ENCODE measurements at places on chromosomes 7 and 10. TPM values are rescaled to one million over a fixed set of nuclear protein-coding genes. Genes with fewer than 3 reads are reported as not detected.

DNA sequence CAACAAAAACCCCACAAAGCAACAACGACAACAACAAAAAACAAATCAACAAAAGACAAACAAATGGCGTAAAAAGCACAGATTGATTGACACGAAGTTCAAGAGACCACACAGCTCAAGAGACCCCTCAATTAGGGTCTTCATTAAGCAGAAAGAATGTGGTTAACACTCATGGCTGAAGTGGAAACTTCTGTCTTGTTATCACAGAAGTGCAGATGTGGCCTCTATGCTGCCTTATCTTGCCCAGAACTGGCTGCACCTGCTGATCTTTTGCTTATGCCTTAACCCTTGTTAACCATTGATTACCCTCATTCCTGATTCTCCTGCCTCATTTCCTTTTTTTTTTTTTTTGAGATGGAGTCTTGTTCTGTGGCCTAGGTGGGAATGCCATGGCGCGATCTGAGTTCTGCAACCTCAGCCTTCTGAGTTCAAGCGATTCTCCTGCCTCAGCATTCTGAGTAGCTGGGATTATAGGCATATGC is 3.5 kb upstream of the DAGLB start:
- H3K27ac ChIP-seq, result no peak overlapping the region
- H3K4me1 ChIP-seq, result peaks cover 9% of the 10 kb centered on the region
- H3K36me3 ChIP-seq, result no peaks in the 10 kb centered on the region
- H3K4me3 ChIP-seq, result no peak overlapping the region
- DNase-seq, result no peak

DNA sequence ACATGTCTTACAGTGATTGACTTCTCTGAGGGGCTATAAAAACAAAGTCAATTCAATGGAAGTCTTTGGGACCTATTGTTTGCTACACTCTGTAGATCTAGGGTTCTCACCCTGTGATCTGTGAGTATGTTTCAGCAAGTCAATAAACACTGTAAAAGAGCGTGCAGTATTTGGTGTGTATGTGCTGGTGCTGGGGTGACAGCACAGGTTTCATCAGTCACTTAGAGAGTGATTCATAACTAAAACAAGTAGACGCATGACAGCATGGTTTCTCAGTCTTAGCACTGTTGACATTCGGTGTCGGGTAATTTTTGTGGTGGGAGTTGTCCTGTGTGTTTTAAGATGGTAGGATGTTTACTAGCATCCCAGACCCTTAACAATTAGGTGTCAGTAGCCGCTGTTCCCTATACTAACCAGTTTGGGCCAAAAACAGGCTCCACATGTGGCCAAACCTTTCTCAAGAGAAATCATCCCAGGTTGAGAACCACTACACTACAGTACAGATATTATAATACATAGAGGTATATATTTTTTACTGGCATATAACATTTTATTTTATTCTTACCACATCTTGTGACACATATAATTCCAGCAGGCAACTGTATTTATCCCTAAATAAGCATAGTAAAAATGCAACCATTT is 411.8 kb downstream of the ARL4A start:
- no peaks in the 10 kb centered on the region for H3K27me3 ChIP-seq
- no peaks in the 10 kb centered on the region for H3K36me3 ChIP-seq
- H3K4me1 ChIP-seq, result no peaks in the 10 kb centered on the region
- no peak overlapping the region for H3K4me3 ChIP-seq
- no peak for DNase-seq

GRCh38 chr10:29851241-29851640 is 208.1 kb downstream of the JCAD start:
- H3K4me3 ChIP-seq, result no peak overlapping the region
- peaks cover 14% of the 10 kb centered on the region for H3K4me1 ChIP-seq
- H3K36me3 ChIP-seq, result no peaks in the 10 kb centered on the region
- H3K27me3 ChIP-seq, result no peaks in the 10 kb centered on the region

- DNase-seq, result no peak
- no peaks in the 10 kb centered on the region for H3K4me1 ChIP-seq
- H3K36me3 ChIP-seq, result no peaks in the 10 kb centered on the region
- H3K4me3 ChIP-seq, result no peak overlapping the region
Observed at GRCh38 chr10:90213346-90213745, 512.0 kb downstream of the KIF20B start.

DNA sequence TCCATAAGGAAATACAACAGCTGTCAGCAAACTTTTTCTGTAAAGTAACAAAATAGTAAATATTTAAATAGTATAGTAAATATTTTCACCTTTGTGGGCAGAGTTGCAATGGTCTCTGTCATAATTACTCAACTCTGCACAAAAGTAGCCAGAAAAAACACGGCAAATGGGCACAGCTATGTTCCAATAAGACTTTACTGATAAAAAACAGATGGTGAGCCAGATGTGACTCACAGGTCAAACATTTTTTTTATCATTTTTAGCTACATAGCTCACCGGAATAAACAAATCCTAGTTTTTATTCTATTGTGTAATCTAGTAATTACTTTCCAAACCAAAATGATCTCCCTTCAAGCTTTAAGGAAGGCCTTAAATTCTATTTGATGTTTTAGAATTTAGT is 55.3 kb downstream of the NCAPG2 start:
- no peak for DNase-seq
- H3K27me3 ChIP-seq, result no peaks in the 10 kb centered on the region
- H3K27ac ChIP-seq, result no peak overlapping the region
- no peak overlapping the region for H3K4me3 ChIP-seq

DNA sequence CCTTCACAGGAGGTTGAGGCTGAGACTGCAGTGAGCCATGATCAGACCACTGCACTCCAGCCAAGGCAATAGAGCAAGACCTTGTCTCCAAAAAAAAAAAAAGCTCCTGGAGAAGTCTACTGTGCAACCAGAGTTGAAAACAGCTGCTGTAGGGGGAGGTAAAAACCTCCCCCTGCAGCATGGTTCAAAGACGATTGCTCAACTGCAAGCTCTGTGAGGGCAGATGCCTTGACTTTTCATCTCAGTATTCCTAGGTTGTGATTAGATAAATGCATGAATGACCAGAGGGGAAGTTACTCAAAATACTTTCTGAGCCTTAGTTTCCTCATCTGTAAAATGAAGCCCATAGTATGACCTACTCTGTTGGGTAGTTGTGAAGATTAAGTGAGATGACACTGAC is 25.0 kb upstream of the PPA1 start:
- DNase-seq, result no peak
- no peaks in the 10 kb centered on the region for H3K36me3 ChIP-seq
- H3K27me3 ChIP-seq, result no peaks in the 10 kb centered on the region
- no peak overlapping the region for H3K27ac ChIP-seq

GRCh38 chr10:37754538-37755323 is 102.7 kb downstream of the ZNF248 start:
- no peaks in the 10 kb centered on the region for H3K36me3 ChIP-seq
- no peak for DNase-seq
- H3K4me1 ChIP-seq, result no peaks in the 10 kb centered on the region
- no peak overlapping the region for H3K4me3 ChIP-seq
- H3K27me3 ChIP-seq, result no peaks in the 10 kb centered on the region
- H3K27ac ChIP-seq, result no peak overlapping the region

GRCh38 chr10:48477616-48478015 is 127.3 kb downstream of the ARHGAP22 start:
- no peaks in the 10 kb centered on the region for H3K36me3 ChIP-seq
- H3K4me1 ChIP-seq, result no peaks in the 10 kb centered on the region
- H3K4me3 ChIP-seq, result no peak overlapping the region
- H3K27me3 ChIP-seq, result no peaks in the 10 kb centered on the region

CRHR2 gene
- total RNA-seq, result not detected

PLCE1 gene
- 8.9 TPM for total RNA-seq

GRCh38 chr7:93044147-93044810 is 73.5 kb downstream of the SAMD9 start:
- no peak overlapping the region for H3K4me3 ChIP-seq
- no peaks in the 10 kb centered on the region for H3K4me1 ChIP-seq
- no peak overlapping the region for H3K27ac ChIP-seq
- H3K27me3 ChIP-seq, result no peaks in the 10 kb centered on the region
- no peaks in the 10 kb centered on the region for H3K36me3 ChIP-seq
- no peak for DNase-seq

DNA sequence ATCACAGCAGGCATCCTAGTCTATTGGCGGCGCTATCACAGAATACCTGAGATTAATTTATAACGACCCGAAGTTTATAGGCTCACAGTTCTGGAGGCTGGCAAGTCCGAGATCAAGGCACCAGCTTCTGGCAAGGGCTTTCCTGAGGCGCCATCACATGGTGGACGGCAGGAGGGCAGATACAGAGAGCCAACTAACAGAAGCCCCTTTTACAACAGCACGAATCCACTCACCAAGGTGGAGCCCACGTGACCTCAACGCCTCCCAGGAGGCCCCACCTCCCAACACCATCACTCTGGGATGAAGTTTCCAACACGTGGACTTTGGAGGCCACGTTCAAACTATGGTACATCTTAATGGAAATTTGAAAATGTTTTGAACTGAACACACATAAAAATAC is 255.3 kb downstream of the ELFN1 start:
- no peak overlapping the region for H3K4me3 ChIP-seq
- H3K4me1 ChIP-seq, result no peaks in the 10 kb centered on the region
- no peaks in the 10 kb centered on the region for H3K27me3 ChIP-seq

SH2B2 gene
- total RNA-seq, result 3.3 TPM

GRCh38 chr7:134636008-134636449 is 10.6 kb upstream of the BPGM start:
- no peak overlapping the region for H3K27ac ChIP-seq
- no peaks in the 10 kb centered on the region for H3K36me3 ChIP-seq
- DNase-seq, result peak; percentile 46
- no peak overlapping the region for H3K4me3 ChIP-seq
- H3K27me3 ChIP-seq, result no peaks in the 10 kb centered on the region

LRGUK gene
- 10.4 TPM for total RNA-seq

GRCh38 chr7:133843341-133843740 is 283.8 kb upstream of the LRGUK start:
- H3K27ac ChIP-seq, result no peak overlapping the region
- DNase-seq, result no peak
- H3K4me1 ChIP-seq, result no peaks in the 10 kb centered on the region
- no peaks in the 10 kb centered on the region for H3K36me3 ChIP-seq

- no peak overlapping the region for H3K27ac ChIP-seq
- no peaks in the 10 kb centered on the region for H3K36me3 ChIP-seq
- H3K4me3 ChIP-seq, result no peak overlapping the region
- no peaks in the 10 kb centered on the region for H3K27me3 ChIP-seq
- DNase-seq, result no peak
Observed at GRCh38 chr10:97153270-97153850, 32.4 kb downstream of the SLIT1 start.

- H3K27ac ChIP-seq, result no peak overlapping the region
- H3K27me3 ChIP-seq, result no peaks in the 10 kb centered on the region
- DNase-seq, result peak; percentile 25
- peaks cover 30% of the 10 kb centered on the region for H3K4me1 ChIP-seq
Observed at GRCh38 chr10:21530168-21530567, 3.9 kb upstream of the MLLT10 start.

GRCh38 chr10:131954356-131954965 is 27.3 kb downstream of the BNIP3 start:
- H3K27me3 ChIP-seq, result no peaks in the 10 kb centered on the region
- H3K36me3 ChIP-seq, result peaks cover 21% of the 10 kb centered on the region
- H3K4me1 ChIP-seq, result no peaks in the 10 kb centered on the region
- no peak overlapping the region for H3K27ac ChIP-seq
- H3K4me3 ChIP-seq, result no peak overlapping the region

DNA sequence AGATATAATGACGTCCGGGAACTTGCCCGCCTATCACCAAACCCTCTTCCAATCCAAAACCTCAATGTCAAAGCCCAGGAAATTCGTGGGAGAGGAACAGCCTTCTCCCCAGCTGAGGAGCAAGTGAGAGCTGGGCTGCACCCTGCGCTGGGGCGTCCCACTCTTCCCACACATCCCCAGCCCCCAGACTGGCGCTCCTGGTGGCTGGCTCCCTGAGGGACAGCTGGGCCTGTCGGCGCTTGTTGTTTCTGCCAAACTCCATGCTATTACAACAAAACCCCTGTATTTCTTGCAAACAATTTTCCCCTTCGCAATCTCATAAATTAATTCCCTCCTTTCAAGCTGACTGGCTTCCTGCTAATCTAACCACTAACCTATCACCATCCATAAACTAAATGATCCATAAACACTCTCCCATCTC is 53.0 kb downstream of the GRID1 start:
- H3K27ac ChIP-seq, result no peak overlapping the region
- no peaks in the 10 kb centered on the region for H3K4me1 ChIP-seq
- no peak for DNase-seq
- no peak overlapping the region for H3K4me3 ChIP-seq
- no peaks in the 10 kb centered on the region for H3K36me3 ChIP-seq

DNA sequence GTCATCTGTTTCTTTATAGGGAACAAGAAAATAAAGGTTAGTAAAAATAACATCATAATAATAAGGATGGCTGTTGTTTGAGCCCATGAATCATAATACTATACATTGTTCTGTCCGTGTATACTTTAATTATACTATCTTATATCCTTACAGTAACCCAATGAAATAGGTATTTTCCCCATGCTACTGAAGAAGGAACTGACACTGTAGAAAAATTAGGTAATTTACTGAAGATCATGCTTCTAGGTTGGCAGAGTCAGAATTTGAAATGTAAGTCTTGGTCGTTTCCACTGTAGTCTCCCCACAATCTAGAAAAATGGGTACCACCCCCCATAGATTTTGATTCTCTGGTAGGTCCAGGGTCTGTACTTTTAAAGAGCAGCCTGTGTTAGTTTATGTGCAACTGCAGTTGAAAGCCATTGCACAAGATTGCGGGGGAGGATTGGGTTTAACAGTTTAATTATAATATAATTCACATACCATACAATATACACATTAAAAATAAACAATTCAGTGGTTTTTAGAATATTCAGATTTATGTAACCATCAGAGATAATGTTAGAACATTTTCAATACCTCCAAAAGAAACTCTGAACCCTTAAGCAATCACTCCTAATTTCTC is 47.7 kb downstream of the SHOC2 start:
- no peak for DNase-seq
- no peaks in the 10 kb centered on the region for H3K4me1 ChIP-seq
- H3K36me3 ChIP-seq, result peaks cover 1% of the 10 kb centered on the region
- no peak overlapping the region for H3K4me3 ChIP-seq

GCC1 gene
- total RNA-seq, result 12.4 TPM

FAM25G gene
- not detected for total RNA-seq

CRYGN gene
- total RNA-seq, result 0.34 TPM

- H3K36me3 ChIP-seq, result no peaks in the 10 kb centered on the region
- H3K27ac ChIP-seq, result no peak overlapping the region
- H3K4me3 ChIP-seq, result no peak overlapping the region
- H3K4me1 ChIP-seq, result no peaks in the 10 kb centered on the region
- no peaks in the 10 kb centered on the region for H3K27me3 ChIP-seq
Observed at GRCh38 chr7:85156661-85157208, 30.1 kb downstream of the SEMA3D start.

MYL10 gene
- total RNA-seq, result not detected

EPHB6 gene
- 18.8 TPM for total RNA-seq

CPEB3 gene
- total RNA-seq, result 4.3 TPM

GRCh38 chr10:132247943-132248342 is 59.8 kb downstream of the STK32C start:
- H3K27ac ChIP-seq, result no peak overlapping the region
- no peak for DNase-seq
- H3K36me3 ChIP-seq, result peaks cover 2% of the 10 kb centered on the region
- H3K4me1 ChIP-seq, result no peaks in the 10 kb centered on the region

CALHM2 gene
- total RNA-seq, result 11.7 TPM

PDIA4 gene
- total RNA-seq, result 213 TPM

- H3K4me3 ChIP-seq, result no peak overlapping the region
- H3K27ac ChIP-seq, result no peak overlapping the region
- DNase-seq, result no peak
- no peaks in the 10 kb centered on the region for H3K4me1 ChIP-seq
- no peaks in the 10 kb centered on the region for H3K36me3 ChIP-seq
- H3K27me3 ChIP-seq, result no peaks in the 10 kb centered on the region
Observed at GRCh38 chr7:126818393-126819196, 434.1 kb downstream of the GRM8 start.

LIPK gene
- not detected for total RNA-seq

CDK14 gene
- 32.0 TPM for total RNA-seq
